Activated CD8-positive, alpha-beta T cell treated with anti-CD3 and anti-CD28 coated beads for 36 hours (primary cell): ENCODE measurements at places on chromosomes 13 and 19. TPM values are rescaled to one million over a fixed set of nuclear protein-coding genes. Genes with fewer than 3 reads are reported as not detected.

CRX gene
- not detected for total RNA-seq

CYP4F11 gene
- total RNA-seq, result not detected

PSG1 gene
- total RNA-seq, result not detected

FZR1 gene
- total RNA-seq, result 40.9 TPM

MIR17HG gene
- total RNA-seq, result 21.3 TPM
